ENCODE measurements at places on chromosomes 13 and 19.

- DNase-seq: no peak
Observed at GRCh38 chr13:37685206-37685605, 86.6 kb upstream of the POSTN start.

DNA sequence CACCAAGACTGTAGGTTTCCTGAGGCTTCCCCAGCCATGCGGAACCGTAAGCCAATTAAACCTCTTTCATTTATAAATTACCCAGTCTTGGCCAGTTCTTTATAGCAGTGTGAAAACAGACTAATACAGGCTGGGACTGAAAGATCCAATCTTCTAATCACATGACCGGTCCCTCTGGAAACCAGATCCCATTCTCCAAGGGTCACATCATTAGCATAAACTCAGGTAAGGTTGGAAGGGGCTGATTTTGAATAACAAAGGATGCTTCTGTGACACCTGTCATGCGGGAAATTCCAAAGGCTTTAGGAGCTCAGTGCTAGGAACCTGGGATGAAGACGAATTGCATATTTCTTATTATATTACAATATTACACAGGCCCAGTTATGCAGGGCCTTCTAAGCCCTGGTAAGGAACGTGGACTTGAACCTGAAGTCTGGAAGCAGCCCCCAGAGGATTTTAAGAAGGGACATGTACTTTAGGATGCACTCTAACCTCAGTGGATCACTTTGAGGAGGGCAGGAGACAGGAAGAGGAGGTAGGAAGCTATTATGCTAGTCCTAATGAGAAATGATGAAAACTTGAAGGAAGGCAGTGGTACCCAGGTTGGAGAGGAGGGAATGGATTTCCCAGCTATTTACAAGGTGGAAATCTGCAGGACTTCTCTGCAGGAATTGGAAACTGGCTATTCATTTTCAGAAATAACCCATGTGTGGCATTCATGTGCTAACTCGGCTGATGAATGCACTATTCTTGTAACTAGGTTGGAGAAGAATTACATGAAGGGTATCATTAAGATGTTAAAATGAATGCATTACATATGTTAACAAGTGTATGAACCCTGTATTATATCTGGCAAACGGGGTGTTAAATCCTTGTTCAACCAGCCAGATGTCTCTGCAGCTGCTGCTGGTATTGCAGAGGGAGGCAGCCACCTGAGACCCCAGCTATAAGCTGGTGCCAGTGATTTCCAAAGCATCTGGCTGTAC is 19.3 kb downstream of the TNFSF11 start:
- no peak for DNase-seq

- peak; percentile 47 for DNase-seq
Observed at GRCh38 chr13:74026753-74027152, 107.5 kb downstream of the KLF12 start.

GRCh38 chr13:45446181-45446580 is 18.6 kb upstream of the COG3 start:
- DNase-seq: no peak

DNA sequence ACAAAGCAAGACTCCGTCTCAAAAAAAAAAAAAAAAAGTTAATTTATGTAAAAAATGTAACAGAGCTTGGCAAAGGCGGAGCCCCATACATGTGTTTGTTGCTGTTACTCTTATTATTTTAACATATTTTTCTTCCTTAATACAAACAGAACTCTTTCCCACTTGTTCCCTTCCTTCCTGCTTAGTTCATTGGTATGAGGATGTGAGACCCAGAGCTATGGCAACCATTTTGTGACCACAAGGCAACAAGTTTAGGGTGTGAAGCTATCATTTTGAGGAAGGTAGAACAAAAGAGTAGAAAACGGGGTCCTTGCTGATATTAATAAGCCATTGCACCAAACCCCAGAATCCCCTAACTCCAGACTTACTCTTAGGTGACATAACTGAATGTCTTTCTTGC is 5.4 kb downstream of the IFNL1 start:
- no peak for DNase-seq

GRCh38 chr13:40390401-40390916 is 276.0 kb downstream of the FOXO1 start:
- no peak for DNase-seq

DNA sequence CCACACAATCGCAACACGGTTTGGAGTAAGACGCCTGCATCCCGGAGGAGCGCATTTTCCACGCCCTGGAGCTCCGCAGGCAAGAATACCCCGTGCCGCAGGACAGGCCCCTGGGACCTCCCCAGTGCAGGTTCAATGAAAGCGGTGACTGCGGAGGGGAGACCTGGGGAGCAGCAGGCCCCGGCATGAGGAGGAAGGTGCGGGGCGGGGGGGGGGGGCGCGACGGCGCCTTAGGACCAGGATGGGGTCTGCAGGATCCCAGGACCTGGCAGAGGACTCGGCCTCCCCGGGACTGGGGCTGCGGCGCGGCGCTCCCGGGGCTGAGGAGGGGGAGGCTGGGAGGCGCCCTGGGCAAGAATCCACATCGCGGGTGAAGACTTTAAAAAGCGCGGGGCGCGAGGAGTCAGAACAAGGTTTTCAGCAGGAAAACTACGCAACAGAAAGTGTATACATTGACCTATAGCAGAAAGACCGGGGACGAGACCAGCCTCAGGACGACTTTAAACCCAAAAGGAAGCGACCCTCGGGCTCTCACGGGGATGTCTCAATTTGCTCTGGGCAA is 432 bp downstream of the ZNF611 start:
- no peak for DNase-seq

GRCh38 chr13:42623916-42624315 is 50.0 kb downstream of the TNFSF11 start:
- DNase-seq: no peak

GRCh38 chr13:24381541-24382265 is 72.3 kb downstream of the C1QTNF9 start:
- DNase-seq: no peak

DNA sequence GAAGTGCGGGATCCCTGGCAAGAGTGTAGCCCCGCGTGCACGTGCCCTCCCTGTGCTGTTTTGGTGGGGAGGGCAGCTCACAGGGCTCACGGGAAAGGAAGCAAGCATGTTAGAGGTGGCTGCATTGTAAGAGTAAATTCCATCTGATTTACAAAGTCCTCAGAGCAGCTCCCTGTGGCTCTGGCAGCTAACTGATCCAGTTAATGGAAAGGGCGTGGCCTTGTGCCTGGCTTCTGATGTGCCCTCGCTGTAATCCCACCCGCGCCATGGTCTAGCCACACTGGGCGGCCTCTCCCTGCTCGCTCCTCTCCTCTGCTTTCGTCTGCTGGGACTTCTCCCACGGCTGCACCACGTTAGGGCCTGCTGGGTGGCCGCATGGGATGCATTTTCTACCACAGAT is 258.5 kb downstream of the FGF9 start:
- DNase-seq: no peak

- no peak for DNase-seq
Observed at GRCh38 chr19:14305706-14306105, 75.5 kb upstream of the ADGRE5 start.

DNA sequence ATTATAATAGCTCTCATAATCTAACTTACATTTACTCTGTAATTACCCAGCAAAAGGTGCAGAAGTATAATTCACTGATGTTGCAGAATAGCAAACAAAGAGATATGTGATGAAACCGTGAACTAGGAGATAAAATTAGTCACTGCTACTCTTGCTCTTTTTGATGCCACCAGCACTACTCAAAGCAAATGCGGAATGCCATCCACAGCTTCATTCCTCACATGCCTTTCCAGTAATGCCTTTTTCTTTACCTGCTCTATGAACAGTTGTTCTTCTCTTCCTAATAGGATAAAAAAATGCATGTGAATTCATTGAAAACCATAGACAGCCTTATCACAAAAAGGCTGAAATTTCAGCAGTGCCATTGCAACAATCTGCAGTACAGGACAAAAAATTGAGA is 1129.5 kb downstream of the DIAPH3 start:
- DNase-seq: no peak

- no peak for DNase-seq
Observed at GRCh38 chr19:48149430-48149829, 20.7 kb downstream of the LIG1 start.

- DNase-seq: no peak
Observed at GRCh38 chr13:112170823-112171569, 104.0 kb downstream of the SOX1 start.

GRCh38 chr13:92488249-92488852 is 738.3 kb upstream of the GPC6 start:
- DNase-seq: no peak

Measured in stimulated activated CD4-positive, alpha-beta T cell treated with anti-CD3 and anti-CD28 coated beads, TNF-alpha, amount 100 ng/mL, for 24 hours (primary cell).